Stimulated activated CD4-positive, alpha-beta T cell treated with anti-CD3 and anti-CD28 coated beads, Interleukin-2, amount 100 ng/mL, for 4 hours (primary cell): ENCODE measurements at places on chromosomes 3 and 15.

DNA sequence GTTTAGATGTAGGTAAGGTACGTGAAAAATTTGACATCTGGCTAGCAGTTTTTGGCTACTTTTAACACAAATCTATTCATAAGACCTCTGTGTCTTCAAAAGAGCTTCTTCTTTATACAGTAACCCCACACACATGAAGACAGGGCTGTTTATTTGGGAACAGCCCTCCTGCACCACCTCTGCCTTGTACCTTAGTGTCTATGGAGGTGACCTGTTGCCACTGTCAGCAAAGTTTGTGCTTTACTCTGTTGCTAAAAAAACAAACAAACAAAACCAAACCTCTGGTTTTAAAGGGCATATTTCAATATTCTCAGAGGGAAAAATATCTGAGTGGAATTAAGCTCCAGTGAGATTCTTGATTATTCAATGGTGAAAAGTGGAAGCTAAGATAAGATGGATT is 122.0 kb downstream of the ARPP21 start:
- DNase-seq, result no peak

- no peak for DNase-seq
Measured at GRCh38 chr3:169966951-169967915, 626 bp downstream of the SEC62 start.

DNA sequence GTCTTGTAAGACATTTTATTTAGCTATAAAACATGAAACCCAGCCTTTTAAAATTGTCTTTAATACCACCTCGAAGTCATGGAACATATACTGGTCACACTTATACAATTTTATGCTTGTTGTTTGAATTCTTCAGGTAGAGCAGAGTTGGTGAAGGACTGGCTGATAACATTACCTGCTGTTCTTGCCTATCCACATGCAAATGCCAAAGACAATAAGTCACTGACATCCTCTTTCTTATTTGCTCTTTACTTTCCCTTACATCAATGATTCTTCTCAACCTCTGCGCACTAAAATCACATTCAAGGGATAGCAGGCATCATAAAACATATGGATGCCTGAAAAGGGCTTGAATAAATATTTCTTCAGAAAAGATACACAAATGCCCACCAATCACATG is 392.5 kb upstream of the ATP11B start:
- DNase-seq, result no peak

- DNase-seq, result no peak
Measured at GRCh38 chr3:62103531-62103930, 269.8 kb downstream of the FEZF2 start.

- no peak for DNase-seq
Measured at GRCh38 chr15:75114796-75115195, 86.9 kb upstream of the C15orf39 start.

GRCh38 chr15:62534996-62535395 is 369.9 kb upstream of the C2CD4B start:
- DNase-seq, result no peak

GRCh38 chr3:102511168-102511567 is 76.4 kb downstream of the ZPLD1 start:
- DNase-seq, result no peak

DNA sequence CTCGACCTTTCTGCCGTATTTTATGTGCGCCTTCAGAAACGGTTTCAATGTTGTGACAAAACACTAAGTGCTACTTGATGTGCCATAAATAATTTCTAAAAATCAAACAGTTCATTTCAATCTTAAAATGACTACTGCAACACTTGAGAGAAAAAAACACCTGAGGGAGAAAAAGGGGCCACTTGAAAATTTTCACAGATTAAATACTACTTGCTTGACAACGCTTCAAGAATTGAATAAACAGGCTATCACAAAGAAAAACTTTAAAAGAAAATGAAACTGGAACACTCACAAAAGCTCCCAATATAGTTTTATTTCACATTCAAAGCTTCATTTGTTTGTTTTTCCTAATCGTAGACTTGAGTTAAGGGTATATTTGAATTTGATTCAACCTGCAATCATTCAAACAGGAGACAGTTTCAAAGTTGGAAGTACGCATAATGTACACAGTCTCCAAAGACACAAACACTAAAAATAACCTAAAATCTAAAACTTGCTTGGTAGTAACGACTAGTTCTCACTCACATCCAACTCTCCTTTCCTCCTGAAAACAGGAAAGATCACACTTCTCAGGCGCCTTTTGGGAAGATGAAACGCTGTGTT is 380.7 kb downstream of the ERC2 start:
- DNase-seq, result no peak

- DNase-seq, result no peak
Measured at GRCh38 chr3:32109256-32109655, 2.8 kb downstream of the GPD1L start.

DNA sequence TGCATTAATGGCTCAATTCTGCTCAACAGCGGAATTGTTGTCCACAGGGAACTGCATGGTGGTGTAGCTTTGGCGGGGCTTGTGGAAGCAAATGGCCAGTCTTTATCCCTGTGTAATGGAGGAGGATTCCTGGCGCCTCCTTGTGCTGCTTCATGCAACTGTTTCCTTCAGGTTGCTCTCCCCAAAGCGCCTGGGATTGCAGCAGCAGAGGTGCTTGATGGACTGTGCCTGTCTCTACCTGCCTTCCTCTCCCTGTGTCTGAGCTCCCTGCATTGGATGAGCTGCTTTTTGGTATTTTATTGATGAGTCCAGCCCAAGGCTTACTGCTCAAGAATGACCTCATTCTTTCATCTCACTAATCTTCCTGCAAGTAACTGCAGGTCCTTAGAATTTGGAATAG is 72.9 kb upstream of the NDN start:
- DNase-seq, result no peak

DNA sequence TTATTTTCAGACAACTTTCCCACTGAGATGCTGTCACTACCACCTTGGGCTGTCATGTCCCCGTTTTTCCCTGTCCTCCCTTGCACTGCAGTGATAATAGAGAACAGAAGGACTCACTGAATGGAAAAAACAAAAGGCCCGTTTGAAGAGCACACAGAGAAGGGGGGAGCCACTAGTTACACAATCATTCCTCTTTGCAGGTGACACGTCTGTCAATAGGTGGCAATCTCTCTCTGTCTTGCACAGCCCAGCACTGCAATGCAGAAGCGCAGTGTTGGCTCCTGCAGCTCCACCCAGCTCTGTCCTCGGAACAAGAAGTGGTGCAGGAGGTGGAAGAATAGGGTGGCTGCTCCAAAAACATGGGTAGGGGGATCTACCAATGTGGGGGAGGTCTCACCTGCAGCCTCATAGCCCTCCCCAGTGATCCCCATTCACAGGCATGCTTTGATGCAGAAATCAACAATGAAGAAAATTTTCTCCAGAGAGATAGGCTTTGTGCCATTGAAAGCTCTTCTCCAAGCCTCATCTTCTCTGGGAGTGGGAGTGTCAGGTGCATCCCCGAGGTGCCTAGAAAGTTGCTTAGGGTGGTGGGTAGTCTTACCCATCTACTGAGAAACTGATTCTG is 31.8 kb downstream of the FSTL1 start:
- DNase-seq, result no peak

DNA sequence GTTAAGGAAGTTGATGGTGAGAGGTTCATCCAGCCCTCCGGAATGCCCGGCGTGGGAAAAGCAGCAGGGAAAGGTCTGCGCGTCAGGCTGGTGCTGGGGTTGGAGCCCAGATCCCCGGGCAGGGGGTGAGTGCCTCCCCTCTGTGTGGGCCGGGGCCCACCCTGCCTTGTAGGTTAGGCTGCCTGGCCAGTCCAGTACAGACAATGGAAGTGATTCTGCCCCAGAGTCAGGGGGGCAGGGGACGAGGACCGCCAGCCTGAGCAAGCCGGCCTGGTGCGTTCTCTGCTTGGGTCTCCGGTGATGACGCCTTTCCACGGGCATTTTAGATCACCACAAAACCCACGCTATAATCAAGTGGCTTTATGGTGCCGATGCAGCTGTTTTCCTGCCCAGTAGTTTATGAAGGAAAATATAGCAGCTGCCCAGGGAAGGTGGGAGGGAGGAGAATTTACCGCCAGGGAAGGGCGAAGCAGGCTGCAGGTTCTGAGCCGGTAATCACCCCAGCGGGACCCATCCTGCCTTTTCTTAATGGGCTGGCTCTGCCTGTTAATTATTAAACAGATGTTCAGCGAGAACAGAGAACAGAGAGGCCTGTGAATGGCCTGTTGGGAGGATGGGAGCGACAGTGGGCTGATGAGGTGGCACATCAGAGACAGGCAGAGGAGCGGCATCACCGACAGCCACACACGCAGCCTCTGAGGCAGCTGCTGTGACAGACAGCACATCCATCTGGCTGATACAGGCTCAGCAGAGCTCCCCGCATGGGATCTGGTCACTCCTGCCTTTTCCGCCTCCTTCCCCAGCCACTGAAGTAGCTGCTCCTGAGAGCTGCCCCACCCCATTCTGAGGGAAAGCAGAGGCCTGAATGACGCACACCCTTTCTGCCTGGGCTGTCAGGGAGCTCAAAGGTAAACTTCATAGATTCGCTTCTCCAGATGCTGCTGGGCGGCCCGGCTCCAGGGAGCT is 35.2 kb downstream of the BDH1 start:
- DNase-seq, result no peak

DNA sequence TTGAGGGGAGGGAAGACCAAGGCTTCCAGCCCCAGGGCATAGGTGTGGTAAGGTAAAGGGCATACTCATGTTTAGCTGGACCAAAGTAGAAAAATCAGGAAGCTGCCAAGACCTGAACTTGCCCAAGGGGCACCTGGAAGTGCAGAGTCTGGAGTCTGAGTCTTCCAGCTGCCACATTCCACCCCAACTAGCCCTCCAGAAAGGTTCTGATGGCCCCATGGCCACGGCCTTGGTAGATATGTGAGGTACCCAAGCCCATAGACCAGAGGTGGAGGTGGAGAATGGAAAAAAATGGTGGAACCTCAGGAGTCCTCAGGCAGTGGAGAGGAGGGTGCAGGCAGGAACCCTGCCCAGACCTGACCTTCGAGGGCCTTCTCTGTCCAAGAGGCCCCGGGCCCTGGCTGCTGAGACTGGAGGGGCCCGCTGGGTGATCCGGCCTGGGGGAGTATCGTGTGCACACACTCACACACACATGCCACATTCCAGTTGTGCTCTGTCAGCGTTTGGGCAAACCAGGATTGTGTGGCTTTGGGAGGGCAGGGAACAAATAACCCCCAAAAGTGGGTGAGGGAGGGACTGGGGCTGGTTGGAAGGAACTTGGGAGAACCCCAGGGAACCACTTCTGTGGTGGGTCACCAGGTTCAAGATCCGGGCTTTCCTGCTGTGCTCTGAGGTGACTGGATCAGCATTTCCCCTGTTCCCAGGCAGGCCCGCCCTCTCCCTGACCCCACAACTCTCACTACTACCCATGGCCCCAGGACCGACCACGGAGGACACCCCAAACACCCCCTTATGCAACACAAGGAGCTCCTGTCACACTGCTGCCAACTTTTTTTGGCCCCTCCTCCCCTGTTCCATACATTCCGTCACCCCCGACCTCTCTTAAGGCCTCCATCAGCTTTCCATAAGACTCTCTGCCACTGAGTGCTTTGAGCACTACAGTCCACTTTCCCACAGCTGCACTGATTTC is 11.6 kb downstream of the MYL3 start:
- DNase-seq, result no peak

DNA sequence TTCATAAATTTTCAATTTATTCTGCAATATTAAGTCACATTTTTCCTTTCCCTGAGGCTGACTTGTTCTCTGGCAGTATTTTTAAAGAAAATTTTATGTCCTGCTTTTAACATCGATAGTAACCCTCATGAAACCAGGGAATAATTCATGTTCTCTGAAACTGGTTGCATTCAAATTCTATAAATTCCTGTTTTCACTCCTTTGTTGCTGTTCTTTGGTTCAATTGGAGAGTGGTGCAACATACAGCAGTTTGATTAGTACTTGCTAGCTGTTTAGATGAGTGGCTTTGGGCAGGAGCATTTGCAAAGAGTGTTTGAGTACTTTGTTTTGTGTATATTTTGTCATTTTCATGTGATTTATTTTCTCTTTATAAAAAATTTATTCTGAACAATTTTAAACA is 19.2 kb downstream of the ZIC1 start:
- DNase-seq, result no peak

DNA sequence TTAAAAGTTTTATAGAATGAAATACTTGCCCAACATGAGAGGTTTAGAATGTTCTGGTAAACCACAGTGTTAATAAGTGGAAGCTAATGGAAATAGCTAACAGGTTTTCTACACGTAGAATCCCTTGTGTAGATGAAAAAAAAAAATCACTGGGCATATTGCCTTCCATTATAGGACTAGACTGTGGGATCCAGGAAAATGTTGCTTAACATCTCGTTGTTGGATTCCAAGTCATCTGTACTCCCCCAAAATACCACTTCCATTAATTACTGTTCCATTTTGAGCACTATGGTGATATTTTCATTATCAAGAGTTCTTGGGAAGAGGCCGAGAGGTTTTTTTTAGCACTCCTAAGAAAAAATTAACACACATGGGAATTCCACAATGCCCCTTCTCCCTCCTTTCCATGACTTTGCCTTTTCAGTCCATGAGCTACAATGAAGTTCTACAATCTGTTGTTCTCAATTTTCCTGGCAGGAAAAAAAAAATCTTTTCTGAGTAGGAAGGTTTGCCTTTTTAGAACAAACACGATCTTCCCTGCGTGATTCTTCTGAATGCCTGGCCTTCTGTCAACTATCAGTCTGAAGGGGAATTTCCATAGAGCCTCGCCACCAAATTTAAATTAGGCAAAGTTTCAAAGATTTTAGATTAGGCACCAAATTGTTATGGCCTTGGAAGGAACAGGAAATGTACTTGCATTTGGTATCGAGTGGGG is 74.4 kb upstream of the CTDSPL start:
- DNase-seq, result no peak

GRCh38 chr3:188926111-188926510 is 245.7 kb upstream of the TPRG1 start:
- DNase-seq, result no peak

GRCh38 chr3:123638936-123639689 is 54.3 kb upstream of the HACD2 start:
- DNase-seq, result no peak

- no peak for DNase-seq
Measured at GRCh38 chr3:141127344-141128125, 76.4 kb downstream of the SPSB4 start.

DNA sequence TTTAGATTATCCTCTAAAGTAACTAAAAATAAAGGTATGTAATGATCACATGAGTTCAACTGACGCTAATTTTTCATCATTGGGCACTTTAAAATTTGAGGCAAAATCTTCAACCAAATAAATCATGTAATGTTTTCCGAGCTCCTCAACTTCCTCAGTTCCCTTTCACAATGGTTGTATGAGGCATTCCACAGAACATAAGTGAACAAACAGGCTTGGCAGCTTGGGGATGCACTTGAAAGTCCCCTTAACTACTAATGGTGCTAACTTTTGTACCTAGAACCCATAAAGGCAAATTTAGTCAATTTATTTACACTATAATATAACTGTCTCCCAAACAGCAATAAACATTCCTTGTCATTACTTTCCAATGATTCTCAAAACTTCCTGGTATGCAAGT is 1137.9 kb downstream of the ROBO2 start:
- DNase-seq, result no peak

DNA sequence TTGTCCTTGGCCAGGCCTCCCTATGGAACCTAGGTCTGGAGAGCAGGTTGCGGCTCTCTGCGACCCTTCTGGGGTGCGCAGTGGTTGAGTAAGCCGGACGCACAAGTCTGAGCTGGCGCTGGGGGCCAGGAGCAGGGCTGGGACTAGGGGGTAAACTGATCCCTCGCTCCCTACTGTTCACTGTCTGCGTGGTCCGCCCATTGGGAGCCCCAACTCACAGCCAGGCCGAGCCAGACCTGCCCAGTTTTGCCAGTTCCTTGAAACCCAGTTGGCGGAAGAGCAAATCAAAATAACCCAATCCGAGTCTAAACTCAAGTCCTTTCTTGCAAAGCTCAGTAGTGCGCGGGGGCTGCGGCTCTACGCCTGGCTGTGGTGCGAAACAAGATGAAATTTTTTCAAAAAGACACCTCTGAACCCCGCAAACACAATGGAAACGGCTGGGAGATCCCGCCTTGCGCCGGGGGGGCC is 17.5 kb downstream of the RGMA start:
- DNase-seq, result no peak
